ENCODE measurements at places on chromosomes 1 and 21.

DNA sequence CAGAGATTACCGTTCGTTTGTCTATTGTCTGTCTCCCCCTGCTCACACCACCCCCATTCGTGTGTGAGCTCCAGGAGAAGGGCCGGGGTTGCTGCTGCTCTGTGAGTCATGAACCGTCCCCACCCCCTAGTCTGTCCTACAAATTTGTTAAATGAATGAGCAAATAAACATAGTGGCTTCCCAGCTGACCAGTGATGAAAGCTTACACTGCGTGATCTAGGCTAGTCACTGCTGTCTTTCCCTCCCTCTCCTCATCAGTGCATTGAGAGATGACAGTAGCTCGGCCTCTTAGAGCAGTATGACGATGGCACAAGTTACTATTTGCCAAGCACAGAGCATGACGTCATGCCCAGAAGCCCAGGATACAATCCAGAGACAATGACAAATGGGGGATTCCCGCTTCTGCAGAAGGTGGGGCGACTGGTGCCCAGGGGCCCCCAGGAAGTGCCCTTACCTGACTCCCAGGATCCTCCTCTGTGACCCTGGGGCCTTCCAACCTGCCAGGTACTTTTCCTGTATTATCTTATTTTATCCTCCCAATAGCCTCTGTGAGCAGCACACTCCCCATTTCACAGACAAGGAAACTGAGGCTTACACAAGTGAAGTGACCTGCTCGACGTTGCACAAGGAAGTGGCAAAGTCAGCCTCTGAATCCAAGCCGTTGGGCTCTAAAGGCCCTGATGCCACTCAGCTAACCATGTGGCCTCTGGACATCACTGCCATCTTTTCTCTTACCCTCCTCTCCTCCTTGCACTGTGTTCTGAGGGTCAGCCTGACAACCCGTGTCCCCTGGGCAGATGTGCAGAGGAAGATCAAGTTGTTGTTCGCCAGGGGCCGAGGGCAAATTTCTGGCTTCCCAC lies 8.6 kb upstream of the EPHA2 start:
- no peak for DNase-seq

GRCh38 chr1:110873856-110874255 lies 908 bp downstream of the CD53 start:
- no peak for DNase-seq

- DNase-seq = no peak
Measured at GRCh38 chr1:167905182-167905581, 8.8 kb downstream of the ADCY10 start.

DNA sequence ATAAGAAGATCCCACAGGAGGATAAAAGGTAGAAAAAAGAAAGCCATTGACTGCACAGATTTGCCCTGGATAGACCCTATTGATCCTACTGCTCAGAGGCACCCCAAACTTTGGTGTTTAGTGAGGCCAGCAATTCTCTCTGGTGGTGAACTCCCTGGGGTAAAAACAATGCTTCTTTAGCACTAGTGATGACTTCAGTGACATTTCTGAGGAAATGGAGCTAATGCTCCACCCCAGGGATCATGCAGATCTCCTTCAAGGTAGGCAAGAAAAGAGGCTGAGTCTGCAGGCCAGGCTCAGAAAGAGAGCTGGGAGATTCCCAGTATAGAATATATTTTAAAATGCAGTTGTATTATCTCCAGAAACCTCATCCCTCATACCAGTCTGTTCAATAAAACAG lies 140.3 kb downstream of the LMX1A start:
- no peak for DNase-seq

- no peak for DNase-seq
Measured at GRCh38 chr1:57464756-57465155, 40.9 kb upstream of the DAB1 start.

- DNase-seq = peak; percentile 76
Measured at GRCh38 chr1:78617615-78618026, 2.6 kb upstream of the IFI44L start.

Measured in erythroblast (primary cell).